ENCODE measurements at places on chromosomes 13 and 19. TPM values are rescaled to one million over a fixed set of nuclear protein-coding genes. Genes with fewer than 3 reads are reported as not detected.

Gene TSHZ3
- total RNA-seq = 12.7 TPM

Gene ZNF534
- 0.47 TPM for total RNA-seq

Gene ACP5
- 10.0 TPM for total RNA-seq

Gene ZNF729
- total RNA-seq = 0.47 TPM

Gene KLK10
- 0.76 TPM for total RNA-seq

Gene SIGLEC6
- total RNA-seq = 0.18 TPM

Gene TIMM29
- 37.7 TPM for total RNA-seq

Gene GYS1
- total RNA-seq = 51.8 TPM

Gene OR7D2
- 0.12 TPM for total RNA-seq

Gene NOTCH3
- total RNA-seq = 156 TPM

Gene FFAR1
- total RNA-seq = 0.23 TPM

Gene KLF1
- 7.1 TPM for total RNA-seq

Gene SLC46A3
- total RNA-seq = 2.7 TPM

Gene BEST2
- total RNA-seq = not detected

Gene SYCN
- total RNA-seq = not detected

Gene PSG2
- total RNA-seq = not detected

Gene PTGER1
- 23.0 TPM for total RNA-seq

All from metanephros (tissue), 2 donors.